ENCODE measurements at places on chromosomes 3 and 15.

DNA sequence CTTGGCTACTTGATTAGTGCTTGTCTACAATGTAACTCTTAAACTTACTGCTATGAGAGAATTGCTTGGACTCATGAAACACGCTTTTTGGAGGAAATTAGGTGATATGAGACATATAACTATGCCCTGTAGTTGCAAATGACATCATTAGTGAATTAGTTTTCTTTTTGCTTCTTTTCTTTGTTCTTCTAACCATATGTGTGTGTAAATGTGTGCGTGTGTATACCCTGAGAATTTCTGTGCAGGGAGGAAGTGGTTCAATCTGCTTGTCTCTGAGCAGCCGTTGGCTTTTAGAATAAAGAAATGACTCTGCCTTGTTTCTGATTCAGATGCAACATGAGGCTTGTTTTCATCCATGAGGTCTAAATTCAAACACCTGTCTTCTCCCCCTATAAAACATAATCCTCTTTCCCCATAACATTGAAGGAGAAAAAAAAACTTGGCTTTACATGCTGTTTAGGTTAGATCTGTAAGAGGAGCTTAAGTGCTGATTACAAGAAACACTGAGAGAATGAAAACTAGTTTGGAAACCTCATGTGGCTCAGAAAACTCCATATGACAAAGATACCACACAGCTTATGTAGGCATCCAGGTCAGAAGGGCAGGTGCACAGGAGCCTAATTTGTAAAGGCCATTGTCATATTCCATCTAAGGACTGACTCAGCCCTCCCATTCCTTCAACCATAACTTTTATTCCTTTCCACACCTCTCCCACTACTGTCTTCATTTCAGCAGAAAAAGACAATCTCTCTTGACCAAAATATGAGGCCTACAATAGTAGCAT is 30.5 kb upstream of the BLM start:
- no peak for DNase-seq

- no peak for DNase-seq
Observed at GRCh38 chr15:73483053-73483452, 40.1 kb downstream of the REC114 start.

DNA sequence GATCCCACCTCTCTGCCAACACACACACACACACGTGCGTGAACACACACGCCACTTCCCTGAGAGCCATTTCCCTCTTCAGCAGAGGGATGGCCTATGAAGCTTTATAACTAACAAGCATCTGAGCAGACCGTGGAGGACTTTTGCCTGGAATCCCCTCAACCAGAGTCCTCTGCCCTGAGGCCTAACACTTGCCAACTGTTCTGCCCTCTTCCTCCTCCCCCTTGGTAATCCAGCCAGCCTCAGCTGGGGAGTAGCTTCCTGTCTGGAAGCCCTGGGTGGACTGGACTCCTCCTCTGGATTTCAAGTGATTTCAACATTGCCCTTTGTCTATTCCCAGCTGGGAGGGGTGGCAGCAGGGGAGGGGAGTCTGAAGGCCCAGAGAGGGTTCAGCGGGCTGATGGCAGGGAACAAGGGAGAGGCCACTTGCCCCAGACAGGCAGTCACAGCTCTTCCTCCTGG is 68.4 kb upstream of the HACD2 start:
- DNase-seq, result no peak

DNA sequence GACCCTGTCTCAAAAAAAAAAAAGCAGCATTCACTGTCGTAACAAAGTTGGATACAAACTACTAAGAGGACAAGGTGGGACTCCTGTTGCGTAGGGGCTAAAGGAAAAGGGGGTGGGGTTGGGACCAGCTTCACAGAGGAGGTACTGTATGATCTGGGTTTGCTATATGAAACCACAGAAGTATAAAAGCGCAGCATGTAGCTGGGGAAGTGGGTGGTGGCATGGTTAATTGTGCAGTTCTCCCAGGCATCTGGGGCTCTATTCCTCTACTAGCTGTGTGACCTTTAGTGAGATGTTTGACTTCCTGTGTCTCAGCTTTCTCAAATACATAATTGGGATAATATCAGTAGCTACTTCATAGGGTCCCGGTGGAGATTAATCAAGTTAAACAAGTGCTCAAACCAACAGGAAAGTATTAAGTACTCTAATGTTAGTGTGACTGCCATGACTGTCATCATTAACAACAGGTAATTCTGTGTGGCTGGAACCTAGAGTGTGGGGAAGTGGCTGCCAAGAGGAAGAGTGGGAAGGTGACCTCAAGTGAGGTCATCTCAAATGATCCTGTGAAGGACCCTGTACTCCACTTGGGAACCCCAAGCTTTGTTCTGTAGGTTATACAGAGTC is 11.5 kb downstream of the PARP16 start:
- DNase-seq, result no peak

- DNase-seq, result no peak
Observed at GRCh38 chr3:15794303-15794771, 3.4 kb downstream of the ANKRD28 start.

- DNase-seq, result no peak
Observed at GRCh38 chr15:33068007-33068481, 126.5 kb downstream of the FMN1 start.

GRCh38 chr3:98734735-98735134 is 28.4 kb upstream of the ST3GAL6 start:
- no peak for DNase-seq

- no peak for DNase-seq
Observed at GRCh38 chr3:37921025-37921424, 59.3 kb downstream of the CTDSPL start.

- no peak for DNase-seq
Observed at GRCh38 chr15:92725171-92725570, 69.6 kb upstream of the FAM174B start.

DNA sequence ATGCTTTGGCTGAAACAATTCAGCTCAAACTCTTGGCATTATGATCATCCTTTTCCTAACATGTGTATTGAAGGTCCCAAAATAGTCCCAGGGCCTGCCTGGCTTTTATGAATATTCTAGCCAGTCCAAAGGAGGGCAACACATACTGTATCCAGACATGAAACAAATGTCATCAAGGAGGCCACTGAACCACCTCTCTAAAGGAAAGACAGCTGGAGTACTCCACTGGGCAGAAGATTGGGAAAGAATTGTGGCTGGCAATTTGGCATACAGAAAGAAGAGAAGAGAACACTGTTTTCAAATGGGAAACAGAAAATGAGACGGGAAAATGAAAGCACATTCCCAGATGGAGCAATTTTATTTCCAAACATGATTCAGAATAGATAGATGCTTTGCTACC is 80.6 kb downstream of the NCEH1 start:
- DNase-seq, result no peak

- DNase-seq, result no peak
Observed at GRCh38 chr15:49178497-49178896, 8.4 kb downstream of the GALK2 start.

- DNase-seq, result no peak
Observed at GRCh38 chr3:152159328-152159727, 109.4 kb upstream of the MBNL1 start.

GRCh38 chr3:55658690-55659562 is 171.8 kb upstream of the WNT5A start:
- DNase-seq, result no peak

GRCh38 chr3:128588147-128588546 is 62.5 kb downstream of the RPN1 start:
- no peak for DNase-seq

DNA sequence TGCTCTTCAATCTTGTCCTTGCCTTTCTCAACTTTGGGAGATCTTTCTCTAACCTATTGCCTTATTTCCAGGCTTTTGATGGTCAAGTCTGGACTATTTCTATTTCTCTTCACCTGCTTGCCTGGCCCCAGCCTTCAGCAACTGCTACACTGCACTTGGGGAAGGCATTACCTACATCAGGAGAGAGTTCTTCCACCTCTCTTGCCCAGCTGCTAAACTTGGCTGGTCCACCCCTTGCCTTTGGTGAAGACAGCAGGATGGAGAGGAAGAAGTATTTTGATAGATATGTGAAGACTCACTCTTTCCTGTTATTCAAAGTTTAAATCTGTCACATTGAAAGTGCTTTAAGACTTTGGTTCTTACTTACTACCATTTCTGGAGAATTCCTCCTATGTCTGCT is 574.8 kb downstream of the ZPLD1 start:
- DNase-seq, result no peak

DNA sequence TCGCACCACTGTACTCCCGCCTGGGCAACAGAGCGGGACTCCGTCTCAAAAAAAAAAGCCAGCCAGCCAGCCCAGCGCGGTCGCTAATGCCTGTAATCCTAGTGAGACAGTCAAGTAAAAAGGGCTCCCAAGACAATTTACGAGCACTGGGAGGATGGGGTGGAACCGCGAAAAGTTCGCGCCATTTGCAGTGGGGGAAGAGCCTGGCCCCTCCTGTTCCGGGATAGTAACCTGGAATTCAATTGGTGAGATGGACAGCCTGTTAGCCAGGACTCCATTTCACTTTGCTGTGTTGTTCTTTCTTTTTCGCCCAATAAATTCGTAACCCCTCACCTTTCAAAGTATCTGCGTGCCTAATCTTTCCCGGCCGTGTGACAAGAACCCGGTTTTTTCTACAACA is 19.5 kb downstream of the SLC4A7 start:
- no peak for DNase-seq

- no peak for DNase-seq
Observed at GRCh38 chr15:98609144-98609852, 39.0 kb upstream of the IGF1R start.

GRCh38 chr3:190746986-190747385 is 115.5 kb downstream of the GMNC start:
- no peak for DNase-seq

DNA sequence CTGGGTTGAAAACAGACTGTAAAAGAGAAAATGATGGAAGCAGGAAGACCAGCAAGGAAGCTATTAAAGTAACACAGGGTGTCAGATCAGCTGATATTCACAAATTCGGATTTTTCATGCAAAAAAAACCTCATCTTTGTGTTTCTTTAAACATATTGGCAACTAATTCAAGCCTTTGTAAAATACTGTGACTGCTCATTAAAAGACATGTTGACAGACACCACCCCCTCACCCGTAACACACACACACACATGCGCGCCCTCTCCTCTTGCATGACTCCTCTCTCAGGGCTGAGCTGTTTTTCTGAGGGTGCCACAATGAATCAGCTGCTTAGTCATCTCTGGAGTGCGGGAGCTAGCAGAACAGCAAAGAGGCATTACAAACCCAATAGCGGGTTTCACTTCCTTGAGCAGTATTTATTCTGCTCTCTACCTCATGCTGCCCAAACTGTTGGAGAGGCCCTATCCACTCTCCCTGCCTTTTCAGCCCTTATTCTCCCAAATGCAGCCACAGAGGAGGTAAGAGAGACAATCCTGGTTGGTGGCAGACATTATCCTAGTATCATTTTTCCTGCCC is 35.8 kb upstream of the CCDC80 start:
- peak; percentile 76 for DNase-seq

- DNase-seq, result no peak
Observed at GRCh38 chr3:194285850-194286197, 65.3 kb downstream of the CPN2 start.

DNA sequence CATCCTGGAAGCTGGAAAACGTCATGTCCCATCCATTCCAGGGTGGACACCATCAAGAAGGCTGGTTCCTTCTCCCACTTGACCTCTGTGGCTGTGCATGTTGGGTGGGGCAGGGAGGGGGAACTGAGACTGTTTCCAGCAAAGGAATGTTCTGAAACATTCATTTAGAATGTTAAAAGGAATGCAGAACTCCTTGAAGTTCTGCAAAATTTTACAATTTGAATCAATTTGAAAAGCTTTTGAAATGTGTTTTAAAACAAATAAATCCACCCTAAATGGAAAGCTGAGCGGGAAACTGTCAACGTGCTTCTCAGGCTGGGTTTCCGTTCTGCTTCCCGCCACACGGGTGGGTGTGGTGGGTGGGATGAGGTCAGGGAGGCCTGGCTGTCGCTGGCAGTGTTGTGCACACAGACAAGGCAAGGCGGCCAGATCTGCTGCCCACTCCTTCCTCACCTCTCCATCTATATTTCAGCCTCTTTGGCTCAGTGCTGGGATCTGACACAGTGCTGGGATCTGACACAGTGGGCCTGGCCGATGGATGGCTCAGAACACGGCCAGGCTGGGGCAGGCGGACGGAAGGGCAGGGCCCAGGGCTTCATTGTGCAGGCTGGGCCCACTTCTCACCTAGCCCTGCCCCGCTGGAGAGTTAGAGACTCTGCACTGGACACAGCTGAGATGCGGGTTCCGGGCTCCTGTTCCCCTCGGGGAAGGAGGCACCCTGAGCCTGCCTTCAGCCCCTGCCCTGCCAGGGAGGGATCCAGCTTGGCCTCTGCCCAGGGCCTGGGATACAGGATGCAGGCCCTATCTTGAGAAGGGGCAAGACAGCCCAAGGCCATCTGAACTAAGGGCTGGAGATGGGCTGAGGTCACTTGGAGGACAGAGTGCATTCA is 110.4 kb downstream of the TMEM266 start:
- no peak for DNase-seq

DNA sequence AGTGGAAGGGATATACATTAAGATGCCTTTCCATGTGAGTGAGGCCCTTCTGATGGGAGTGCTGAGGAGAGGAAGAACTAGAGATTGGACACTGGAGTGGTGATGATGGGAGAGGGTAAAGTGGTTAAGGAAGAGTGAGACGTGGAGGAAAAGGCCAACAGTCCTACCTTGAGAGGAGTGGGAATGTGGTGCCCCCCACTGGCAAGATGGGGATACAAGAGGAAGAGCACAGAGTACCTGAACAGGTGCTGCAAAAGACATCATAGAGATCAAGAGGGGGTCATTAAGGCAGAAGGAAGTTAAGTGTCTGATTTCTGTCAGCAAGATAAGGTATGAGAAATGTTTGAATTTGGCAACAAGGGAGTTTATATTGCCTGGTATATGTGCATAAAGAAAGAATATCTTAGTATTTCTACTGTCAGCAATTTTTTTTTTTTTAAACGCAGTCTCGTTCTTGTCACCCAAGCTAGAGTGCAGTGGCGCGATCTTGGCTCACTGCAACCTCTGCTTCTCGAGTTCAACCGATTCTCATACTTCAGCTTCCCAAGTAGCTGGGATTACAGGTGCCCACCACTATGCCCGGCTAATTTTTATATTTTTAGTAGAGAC is 34.0 kb downstream of the ARIH2 start:
- no peak for DNase-seq

DNA sequence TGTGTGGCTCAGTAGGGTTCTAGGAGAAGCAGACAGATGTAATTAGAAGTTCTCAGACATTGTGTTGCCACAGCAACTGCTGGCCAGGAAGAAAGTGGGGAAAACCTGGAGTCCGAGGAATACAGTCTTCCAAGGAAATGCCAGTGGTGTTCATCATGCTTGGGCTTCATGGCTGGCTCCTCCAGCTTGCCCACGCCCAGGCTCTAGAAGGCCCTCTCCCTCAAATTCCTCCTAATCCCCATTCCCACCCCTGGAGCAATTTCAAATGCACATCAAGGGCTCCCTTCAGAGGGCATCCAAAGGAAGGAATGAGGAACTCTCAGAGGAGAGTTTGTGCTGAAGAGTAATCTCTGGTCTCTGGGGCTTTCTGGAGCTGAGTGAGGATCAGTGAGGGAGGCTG is 21.9 kb downstream of the FSTL1 start:
- DNase-seq, result no peak

Data from activated naive CD8-positive, alpha-beta T cell treated with anti-CD3 and anti-CD28 coated beads, Interleukin-2, amount 50 U/mL, for 16 hours (primary cell).